ENCODE measurements at places on chromosomes 11 and 22.

- no peak for DNase-seq
Observed at GRCh38 chr11:44257338-44258189, 52.4 kb downstream of the ALX4 start.

GRCh38 chr11:132125988-132126871 lies 755.8 kb downstream of the NTM start:
- DNase-seq: no peak

DNA sequence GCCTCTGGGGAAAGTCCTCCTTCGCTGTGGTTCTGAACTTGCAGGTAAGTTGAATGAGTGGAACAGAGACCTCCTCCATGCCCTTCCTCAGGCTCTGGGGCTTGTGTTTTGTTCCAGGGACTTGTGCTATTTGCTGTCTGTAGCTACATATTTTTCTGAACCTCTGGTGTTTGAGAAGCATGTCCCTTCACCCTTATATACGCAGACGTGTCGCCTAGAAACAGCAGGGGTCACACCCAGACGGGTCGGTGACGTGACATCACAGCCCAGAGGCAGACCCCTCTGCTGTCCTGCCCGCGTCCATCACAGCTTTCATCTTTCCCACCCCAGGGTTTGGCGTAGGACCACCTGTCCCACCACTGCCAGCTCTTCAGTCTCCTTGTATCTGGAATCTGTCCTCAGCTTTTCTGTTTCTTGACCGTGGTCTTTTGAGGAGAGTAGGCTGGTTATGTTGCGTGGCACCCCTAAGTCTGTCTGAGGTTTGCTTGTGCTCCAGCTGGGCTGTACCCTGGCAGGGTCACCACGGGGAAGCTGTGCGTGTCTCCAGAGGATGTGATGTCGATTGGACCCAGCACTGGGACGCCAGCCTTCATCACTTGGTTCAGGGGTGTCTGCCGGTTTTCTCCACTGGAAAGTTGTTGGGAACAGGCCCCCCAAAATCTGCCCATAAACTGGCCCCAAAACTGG lies 13.4 kb upstream of the MUC5B start:
- DNase-seq: no peak

DNA sequence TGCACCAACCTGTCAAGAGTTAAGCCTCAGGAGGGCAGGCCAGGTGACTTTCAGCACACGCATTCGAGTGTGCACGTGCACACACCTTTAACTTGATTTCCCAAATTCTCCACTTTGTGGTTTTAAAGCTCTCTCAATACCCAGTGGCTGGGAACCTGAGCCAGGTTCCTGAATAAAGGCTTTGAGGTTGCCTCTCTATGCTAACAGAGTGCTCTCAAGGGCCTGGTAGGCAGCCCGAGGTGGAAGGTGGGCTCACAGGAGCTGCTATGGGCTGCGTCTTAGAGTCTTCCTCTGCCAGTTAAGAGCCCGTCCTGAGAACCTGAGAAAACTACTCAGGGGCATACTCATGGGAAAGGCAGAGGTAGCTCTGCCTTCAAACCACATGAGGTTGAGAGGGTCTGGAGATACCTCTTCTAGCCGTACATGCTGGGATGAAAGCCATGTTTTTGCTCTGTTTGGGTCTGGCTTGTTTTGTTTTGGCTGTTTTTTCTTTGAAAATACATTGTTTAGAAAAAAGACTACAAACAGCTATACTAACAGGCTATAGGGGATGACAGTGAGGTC lies 11.6 kb upstream of the SERPIND1 start:
- DNase-seq: no peak

GRCh38 chr11:83051760-83052671 lies 19.7 kb downstream of the RAB30 start:
- DNase-seq: no peak

DNA sequence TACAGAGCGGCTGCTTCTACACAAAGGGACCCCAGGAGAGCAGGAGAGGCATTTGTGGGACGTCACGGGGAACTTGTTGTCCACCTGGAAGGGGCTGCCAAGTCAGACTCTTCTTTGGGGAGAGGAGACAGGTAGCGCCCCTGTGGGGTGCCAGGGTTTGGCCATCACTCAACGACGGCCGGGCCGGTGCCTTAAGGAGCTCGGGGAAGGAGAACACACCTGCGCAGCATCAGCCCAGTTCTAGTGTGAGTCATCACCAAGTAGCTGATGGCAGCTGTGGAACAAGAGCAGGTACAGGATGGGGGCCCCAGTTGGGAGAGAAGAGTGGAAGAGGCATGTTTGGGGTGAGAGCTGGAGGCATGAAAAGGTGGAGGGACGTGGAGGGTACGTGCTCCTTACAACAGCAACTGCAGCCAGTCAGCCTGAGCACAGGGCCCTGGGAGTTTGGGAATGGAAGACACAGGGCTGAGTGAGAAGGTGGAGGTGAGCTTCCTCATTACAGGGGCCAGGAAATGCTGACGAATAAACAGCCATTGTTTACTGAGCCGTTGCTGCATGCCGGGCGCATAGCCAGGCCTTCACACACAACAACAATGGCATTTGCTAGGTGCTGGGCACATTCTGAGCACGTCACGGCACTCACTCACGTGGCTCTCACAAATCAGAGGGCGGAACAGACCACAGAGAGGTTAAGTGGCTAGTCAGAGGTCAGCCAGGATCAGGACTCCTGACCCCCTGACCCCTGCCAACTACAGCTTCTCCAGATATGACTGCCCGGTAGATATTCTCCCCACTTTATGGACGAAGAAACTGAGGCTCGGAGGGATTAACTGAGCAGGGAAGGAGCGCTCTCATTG lies 29.1 kb upstream of the TP53I11 start:
- DNase-seq: no peak
